Activated T-helper 9 cell treated with anti-CD3 and anti-CD28 coated beads, Interleukin-2, amount 50 U/mL, for 16 hours (primary cell): ENCODE measurements at places on chromosomes 3 and 15.

DNA sequence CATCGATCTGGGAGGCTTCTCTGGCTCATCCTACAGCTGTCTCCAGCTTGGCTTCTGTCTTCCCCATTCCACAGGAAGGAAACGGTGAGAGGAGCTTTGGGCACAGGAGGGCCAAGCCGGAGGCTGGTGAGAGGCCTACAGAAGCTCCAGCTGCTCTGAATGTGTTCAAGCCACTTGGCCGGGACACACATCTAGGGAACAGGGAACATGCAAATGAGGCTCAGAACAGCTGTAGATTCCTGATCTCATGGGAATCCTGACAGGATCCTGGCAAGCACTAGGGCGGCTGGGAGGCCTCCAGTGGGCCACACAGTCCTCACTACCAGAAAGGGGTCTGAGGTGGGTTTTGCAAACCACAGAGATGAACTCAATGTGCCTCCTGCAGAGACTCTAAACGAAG, 13.7 kb downstream of the SEMA5B start:
- no peak for DNase-seq

DNA sequence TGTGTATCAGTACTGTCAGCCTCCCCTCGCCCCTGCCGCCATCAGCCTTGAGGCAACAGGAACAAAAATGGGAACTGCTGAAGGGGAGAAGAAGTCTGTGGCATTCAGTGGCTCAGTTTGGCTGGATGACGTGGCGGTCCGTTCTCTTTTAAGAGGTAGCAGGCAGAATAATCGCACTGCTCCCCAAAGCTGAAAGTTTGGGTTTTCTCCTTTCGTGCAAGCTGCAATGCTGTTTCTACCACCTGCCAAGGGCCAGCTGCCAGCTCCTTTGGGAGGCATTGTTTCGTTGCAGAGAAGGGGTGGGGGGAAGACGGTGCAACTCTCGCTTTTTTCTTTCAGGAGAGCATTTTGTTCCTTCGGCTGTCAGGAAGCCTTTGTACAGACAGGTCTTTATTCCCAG, 369.6 kb upstream of the RORA start:
- DNase-seq = no peak

DNA sequence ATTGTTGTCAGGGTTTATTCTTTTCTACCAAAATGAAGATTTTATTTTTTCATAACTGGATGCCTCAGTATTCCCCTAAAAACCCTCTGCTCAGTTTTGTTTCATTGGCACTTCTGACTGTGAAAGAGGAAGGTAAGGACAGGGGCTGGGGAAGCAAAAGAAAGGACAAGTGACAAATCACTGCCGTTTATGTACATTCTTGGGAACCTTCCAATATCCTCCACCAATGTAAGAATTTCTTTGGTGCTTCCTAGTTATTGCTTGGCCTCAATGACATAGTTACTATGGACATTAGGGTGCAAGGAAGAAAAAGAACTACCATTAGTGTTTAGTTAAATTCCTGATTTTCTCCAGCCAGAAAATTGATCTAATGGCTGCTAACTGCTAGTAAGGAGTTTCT, 131.0 kb upstream of the C15orf61 start:
- DNase-seq = no peak

- DNase-seq = no peak
Measured at GRCh38 chr3:125480656-125481374, 39.2 kb downstream of the SNX4 start.

- no peak for DNase-seq
Measured at GRCh38 chr3:6867269-6867668, 6.4 kb downstream of the GRM7 start.

GRCh38 chr3:46429250-46429649, 22.2 kb downstream of the CCRL2 start:
- no peak for DNase-seq

GRCh38 chr15:70493787-70494516, 269.4 kb downstream of the UACA start:
- no peak for DNase-seq

- no peak for DNase-seq
Measured at GRCh38 chr3:172236771-172237742, 197.7 kb downstream of the FNDC3B start.

DNA sequence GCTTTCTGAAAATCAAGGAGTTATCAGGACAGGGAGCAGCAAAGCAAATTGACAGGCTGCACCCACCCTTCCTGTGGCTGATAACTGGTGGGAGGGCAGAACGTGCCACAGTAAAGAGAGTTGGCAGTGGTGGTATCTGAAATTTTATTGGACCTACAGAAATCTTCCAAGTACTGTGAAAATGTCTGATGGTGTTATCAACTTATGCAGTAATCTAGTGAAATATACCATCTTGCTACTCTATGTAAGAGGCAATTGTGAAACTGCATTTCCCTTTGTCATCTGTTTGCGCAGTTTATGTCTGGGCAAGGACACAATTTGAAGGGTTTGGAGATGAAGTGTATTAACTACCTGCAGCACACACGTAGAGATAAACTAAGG, 1.5 kb downstream of the PLCL2 start:
- DNase-seq = no peak

GRCh38 chr3:167160781-167161180, 219.3 kb downstream of the ZBBX start:
- no peak for DNase-seq
